NCI-H1105 treated with DMSO at 0.1 percent for 48 hours (cell line): ENCODE measurements at places on chromosomes 4 and X.

DNA sequence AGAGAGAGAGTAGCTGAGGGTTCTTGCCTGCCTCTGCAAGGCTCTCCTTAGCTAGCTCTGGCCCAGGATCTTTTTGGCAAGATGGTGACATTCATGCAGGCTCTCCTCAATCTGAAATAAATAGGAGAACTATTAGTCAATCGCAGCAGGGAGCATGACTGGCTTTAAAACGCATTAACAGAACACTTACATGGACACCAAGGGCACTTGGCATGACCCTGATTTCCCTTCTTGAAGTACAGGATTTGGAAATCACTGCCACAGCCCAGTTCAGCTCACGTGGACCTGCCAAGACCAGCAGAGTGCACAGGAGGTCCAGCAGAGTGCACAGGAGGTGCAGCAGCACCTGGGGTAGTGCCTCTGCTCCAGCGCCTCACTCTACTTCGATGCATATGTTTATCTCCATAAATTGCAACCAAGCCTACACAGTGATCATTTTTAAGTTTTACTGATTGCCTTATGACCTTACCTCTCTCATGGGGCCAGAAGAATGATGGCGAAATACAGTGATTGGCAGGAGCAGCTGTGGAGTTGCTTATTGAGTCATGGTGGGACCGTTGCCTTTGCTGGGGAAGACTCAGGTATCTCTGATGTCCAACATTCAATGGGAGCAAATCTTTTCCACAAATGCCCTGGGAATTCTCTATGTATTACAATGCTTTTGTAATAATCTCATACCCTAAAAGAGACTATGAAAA, 122.4 kb downstream of the SYNPO2 start:
- no peak for DNase-seq

GRCh38 chr4:47235721-47236120, 204.4 kb downstream of the GABRB1 start:
- no peak for DNase-seq

- no peak for DNase-seq
Measured at GRCh38 chrX:16480049-16480448, 169.9 kb upstream of the S100G start.

GRCh38 chr4:73866246-73866645, 2.9 kb upstream of the CXCL1 start:
- DNase-seq, result no peak

DNA sequence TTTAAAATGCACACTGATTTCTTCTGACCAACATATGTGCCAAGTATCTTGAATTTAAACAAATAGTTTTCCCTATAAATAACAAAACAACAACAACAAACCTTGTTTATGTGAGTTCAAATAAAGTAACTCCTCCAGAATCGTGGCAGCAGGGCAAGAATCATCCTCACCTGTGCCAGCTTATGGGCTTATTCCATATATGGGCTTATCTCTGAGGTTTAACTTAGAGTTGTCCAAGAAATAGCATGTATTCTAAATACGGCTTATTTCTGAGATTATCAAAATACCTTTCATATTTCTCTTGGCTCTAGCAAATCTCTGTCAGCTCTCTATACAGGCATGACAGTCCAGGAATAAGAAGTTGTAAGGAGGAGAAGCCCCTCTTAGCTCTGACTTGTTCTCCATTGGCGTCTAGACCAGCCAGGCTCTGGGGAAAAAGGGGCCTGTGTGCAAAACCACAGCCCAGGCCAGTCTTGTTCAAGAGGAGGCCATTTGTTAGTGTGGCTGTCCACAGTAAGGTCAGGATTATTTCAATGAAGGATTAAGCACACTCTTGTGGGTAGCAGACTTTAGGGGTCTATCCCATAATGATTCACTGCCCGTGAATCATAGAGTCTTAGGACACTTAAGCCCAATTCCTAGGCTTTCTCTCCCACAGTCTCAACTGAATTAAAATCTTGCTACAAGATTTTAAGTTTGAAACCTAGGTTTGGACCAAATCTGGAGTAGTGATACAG, 63.2 kb downstream of the FRAS1 start:
- DNase-seq, result no peak

DNA sequence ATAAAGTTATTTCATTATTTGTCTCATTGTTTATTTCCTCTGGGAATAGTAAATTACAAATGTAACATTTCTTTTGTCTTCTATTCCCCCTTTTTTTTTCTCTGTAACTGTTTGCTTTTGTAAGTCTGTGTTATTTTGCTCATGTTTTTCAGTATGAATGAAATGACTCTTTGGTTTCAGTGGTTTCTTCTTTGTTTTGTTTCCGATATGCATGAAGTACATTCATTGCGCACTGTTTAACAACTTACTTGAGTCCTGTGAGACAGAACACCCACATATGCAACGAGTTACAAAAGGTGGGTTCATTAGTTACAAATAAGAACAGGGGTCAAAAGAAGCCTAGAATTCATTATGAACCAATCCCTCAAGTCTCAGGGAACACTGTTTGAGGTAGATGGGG, 175.0 kb upstream of the UGT8 start:
- DNase-seq, result no peak

- DNase-seq, result peak; percentile 76
Measured at GRCh38 chr4:104494822-104495559, at the start of gene CXXC4. Gene CXXC4 (minus strand): TSS chr4:104494894. CDS start chr4:104491802, 3,092 bp downstream.

- no peak for DNase-seq
Measured at GRCh38 chr4:39429476-39430334, 23.0 kb downstream of the KLB start.

DNA sequence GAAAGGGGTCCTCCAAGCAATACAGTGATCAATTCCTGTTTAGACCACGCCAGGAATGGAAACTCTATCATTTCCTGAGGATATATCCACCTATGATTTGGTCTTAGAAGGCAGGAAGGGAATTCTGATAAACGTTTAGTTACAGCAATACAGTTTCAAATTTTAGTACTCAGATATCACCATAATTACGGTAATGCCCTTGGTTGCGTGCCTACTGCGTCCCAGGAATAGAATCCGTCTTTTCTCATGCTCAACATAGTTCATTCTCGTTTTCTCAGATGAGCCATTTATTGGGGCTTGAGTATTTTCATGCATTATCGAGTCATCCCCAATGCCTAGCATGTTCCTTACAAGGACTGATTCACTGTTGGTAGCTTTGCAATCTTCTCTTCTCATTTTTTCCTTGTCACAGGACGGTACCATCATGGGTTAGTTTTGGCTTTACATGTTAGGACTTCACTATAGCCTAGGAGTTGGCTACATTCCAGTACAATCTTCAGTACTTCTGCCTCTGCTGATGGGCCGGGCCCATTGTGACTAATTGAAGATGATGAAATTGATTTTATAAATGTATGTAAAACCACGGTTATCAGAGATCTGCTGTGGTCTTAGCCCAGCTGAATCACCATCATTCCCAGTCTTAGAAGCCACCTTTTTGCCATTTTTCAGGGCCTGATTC, 4.4 kb upstream of the PRKX start:
- DNase-seq, result no peak

- no peak for DNase-seq
Measured at GRCh38 chr4:16993956-16994840, 95.8 kb upstream of the LDB2 start.

- no peak for DNase-seq
Measured at GRCh38 chrX:3567686-3568085, 145.8 kb downstream of the PRKX start.

DNA sequence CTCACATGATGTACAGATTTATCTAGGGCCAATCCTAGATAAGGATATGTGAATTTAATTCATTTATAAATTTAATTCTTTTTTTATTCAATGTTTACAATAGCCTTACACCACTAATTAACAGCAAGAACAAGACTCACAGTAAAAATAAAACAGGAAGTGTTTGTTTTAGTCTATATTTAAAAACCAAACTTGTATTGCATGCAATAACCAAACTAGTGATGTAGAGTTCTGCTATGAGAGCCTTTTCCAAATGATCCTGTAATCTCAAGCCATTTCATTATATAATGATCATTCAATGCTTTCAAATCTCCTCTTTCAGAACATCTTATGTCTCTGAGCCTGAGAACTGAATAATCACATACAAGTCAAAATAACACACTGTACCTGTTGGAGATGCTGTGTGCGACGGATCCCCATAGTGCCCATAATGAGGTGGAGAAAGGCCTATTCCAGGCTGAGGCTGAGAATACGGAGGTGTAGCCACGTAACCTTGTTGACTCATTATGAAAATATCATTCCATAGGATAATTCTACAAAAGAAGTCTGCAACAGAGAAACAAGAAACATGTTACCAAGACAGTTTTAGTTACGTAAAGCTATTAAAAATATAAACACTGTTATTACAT, 2.6 kb downstream of the SEC24D start:
- DNase-seq, result no peak

DNA sequence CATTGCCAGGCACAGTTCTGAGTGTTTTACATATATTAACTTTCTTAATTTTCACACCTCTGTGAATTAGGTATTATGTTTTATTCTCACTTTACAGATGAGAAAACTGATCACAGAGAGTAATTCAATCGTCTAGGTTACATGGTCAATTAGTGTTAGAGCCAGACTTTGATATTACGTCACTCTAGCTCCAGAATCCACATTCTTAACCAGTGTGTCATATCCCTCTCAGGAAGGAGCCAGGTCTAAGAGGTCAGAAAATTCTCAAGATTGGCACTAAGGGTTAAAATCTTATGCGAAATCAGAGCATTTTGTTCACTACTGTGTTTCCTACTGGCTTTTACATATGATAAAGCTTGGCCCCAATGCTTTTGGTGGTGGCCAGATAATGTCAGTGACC, 7.4 kb downstream of the DMP1 start:
- DNase-seq, result no peak

- no peak for DNase-seq
Measured at GRCh38 chr4:53646795-53647194, 55.5 kb upstream of the LNX1 start.

- no peak for DNase-seq
Measured at GRCh38 chrX:57445832-57446231, 146.0 kb upstream of the ZXDB start.

DNA sequence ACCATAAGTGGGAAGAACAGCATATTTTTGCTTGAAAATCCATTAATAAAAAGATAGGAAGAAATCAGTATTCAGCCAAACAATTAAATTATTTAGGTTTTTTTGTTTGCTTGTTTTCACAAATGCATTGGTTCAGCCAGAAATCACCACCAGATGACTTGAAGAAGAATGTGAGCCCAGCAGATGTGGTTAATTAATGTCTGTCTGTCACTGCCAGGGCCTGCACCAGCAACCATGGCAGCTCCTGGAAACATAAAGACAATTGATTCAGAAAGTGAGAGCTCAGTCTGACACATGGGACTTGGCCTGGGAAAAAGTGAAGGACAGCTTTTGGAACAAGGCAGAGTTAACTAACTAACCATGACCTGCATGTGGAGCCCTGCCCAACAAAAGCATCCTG, 74.0 kb downstream of the MAOB start:
- no peak for DNase-seq

GRCh38 chr4:162163892-162164759, at the start of gene FSTL5:
Gene FSTL5 (minus strand): TSS chr4:162164000. CDS start chr4:162111396, 52,604 bp downstream.
- DNase-seq, result peak; percentile 58

DNA sequence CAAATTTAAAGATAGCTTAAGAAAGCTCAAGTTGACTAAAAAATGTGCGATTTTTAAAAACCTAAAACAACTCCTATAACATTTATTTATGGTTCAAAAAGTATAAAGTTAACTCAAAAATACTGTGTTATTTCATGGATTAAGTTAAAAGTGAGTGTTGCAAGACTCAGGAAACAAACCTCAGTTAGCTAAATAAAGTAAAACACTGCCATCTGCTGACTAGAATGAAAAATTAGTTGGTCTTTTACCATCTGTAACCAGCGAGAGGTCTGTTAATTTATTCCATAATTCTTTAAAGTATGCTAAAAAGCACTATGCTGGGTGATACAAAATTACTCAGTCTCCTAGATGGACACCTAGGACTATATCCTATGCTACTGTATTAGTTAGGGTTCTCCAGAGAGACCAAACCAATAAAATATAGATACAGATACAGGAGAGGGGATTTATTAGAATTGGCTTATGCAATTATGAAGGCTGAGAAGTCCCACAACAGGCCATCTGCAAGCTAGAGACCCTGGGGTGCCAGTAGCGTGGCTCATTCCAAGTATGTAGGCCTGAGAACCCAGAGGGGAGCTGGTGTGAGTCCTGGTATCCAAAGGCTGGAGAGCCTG, 4.9 kb upstream of the WDFY3 start:
- peak; percentile 58 for DNase-seq

DNA sequence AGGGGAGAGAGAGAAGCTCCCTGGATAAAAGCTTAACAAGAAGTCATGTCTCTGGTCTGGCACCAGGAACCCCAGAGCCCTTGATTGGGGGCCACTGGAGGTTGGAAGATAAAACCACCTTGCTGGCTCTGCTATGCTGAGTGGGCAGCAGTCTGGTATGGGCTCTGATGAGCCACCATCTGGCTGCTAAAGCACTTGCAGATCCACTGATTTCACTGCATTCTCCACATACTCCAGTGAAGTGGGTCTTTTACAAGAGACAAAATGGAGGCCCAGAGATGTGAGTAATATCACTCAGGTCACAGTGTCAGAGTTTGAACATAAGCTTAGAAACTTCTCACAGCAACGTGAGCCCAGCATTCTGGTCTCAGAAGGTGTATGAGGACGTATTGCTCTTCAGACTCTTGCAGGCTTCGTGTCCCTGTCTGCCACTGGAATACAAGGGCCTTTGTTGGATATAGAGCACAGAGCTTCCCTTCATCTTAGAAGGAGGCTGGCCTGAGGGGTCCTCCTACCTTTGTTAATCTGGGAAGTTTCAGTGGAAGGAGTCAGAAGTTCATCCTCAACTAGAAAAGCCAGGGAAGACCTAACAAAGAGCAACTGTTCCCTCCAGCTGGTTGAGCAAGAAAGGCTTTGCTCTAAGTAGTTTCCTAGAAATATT, 11.8 kb downstream of the CLDN2 start:
- no peak for DNase-seq

DNA sequence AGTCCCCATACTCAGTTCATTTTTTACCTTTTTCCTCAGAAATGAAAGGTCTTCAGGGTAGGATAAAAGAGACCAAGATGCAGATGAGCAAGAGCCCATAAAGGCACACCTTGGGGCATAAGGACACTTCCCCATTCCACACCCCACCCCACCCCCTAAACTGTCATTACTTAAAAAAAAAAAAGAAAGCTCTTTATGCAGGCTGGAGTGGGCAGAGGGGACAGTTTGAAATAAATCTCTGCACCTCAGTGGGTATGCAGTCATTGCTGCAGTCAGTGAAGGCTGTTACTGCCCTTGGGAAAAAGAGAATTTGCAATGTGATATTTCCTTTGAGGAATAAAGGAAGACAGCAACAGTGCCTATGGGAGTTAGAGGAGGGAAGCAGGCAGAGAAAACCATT, 137.5 kb downstream of the ANK2 start:
- DNase-seq, result no peak

GRCh38 chrX:10622197-10622596, 1.8 kb upstream of the MID1 start:
- DNase-seq, result no peak

GRCh38 chr4:4724321-4724720, 135.1 kb upstream of the MSX1 start:
- no peak for DNase-seq

GRCh38 chr4:113223001-113223400, 173.5 kb downstream of the ANK2 start:
- DNase-seq, result no peak
